Jurkat, Clone E6-1 (cell line): ENCODE measurements at places on chromosomes 7 and 10.

GRCh38 chr10:33703501-33704213 is 369.2 kb upstream of the NRP1 start:
- no peak for DNase-seq

DNA sequence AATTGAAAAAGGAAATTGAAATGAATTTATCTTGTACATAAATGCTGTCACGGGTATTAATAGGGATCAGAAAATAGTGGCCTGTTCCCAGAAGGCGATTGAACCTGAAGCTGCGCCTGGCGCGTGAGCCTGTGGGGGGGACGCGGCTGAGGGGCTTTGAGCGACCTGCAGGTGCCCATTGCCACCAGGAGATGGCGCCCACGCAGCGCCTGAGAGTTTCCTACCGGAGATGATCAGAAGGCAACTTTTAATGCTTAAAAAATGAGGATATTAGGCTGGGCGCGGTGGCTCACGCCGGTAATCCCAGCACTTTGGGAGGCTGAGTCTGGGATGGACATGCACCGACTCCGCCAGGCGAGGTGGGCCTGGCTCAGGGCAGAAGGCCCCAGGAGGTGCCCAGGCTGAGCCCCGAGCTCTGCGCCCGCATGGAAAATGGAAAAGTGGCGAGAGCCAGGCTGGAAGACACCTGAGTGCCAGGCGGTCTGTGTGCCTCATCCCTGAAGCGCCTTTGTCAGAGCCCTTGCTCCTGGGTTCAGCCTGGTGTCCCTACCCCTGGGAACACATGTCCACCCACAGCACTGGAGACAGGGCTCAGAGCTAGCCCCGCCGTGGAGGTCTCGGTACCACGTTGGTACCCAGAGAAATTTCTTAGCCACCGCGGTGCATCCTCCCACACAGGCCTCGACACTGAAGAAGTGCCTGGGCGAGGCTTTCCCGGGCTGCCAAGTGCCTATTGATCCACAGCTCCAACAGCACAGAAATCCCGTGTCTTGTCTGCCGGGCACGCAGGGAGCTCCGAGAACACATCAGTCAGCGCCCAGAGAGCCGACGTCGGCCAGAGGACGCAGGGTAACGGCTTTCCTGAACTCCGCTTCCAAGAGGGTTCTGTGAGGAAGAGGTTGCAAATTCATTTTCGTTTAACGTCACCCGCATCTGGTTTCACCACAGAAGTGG is 117.4 kb downstream of the INPP5A start:
- DNase-seq, result peak; percentile 20

GRCh38 chr7:110309941-110310340 is 781.0 kb upstream of the LRRN3 start:
- no peak for DNase-seq

DNA sequence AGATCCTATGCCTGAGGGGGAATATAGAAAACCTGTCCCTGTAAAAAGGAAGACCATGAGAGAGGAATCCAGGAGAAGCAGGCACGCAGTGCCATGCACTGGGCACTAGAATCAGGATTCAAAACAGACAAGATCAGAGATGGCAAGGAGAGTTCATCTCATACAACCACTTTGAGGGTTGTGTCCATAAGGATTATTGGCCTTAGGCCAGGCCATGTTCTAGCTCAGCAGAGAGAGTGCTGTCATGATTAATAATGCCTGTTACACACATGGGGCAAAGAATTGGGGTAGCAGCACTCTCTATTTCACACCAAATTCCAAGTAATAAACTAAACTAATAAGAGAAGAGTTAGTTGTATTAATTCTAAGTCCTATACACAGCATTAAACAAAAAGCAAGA is 29.1 kb downstream of the EZH2 start:
- no peak for DNase-seq
